NCI-H82 (cell line): ENCODE measurements at places on chromosomes 12 and 14.
A peak's percentile ranks its signal among the peaks of the same experiment; 100 is the strongest.

GRCh38 chr12:81500788-81501187, 258.4 kb downstream of the PPFIA2 start:
- DNase-seq, result peak; percentile 70

DNA sequence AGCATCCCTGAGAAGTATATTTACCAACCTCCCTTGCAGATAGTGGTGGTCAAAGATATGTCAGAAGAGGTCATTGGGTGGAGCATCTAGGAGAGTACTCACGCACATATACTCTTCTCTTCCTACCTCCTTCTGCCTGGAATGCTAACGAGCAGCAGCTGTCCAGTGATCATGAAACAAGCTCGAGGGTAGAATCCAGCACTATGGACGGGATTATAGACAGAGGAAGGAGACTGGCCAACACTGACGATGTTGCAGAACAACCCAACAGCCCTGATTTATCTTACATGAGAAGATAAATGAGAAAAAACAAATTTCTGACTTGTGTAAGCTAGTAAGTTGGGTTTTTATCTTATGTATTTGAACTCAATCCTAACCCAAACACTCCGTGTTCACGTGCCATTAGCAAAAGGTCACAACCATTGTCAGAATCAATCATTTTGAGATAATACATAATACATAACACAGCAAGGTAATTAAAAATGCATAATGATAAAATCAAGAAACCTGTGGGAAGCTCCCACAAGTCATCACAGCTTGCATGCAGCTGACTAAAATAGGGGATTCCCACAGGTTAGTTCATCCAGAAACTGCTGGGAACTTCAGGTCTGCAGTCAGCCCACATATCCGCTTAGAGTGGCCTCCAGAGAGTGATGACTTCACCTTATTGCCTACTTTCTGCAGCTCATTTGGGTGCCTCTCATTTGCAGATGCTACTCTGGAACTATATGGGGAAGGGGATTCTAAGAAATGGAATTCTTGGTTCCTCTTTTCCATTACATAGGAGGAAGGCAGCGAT, 36.3 kb upstream of the STK38L start:
- no peak for DNase-seq

- DNase-seq, result no peak
These were observed 23.9 kb downstream of the RCOR1 start for GRCh38 chr14:102616318-102616717.

DNA sequence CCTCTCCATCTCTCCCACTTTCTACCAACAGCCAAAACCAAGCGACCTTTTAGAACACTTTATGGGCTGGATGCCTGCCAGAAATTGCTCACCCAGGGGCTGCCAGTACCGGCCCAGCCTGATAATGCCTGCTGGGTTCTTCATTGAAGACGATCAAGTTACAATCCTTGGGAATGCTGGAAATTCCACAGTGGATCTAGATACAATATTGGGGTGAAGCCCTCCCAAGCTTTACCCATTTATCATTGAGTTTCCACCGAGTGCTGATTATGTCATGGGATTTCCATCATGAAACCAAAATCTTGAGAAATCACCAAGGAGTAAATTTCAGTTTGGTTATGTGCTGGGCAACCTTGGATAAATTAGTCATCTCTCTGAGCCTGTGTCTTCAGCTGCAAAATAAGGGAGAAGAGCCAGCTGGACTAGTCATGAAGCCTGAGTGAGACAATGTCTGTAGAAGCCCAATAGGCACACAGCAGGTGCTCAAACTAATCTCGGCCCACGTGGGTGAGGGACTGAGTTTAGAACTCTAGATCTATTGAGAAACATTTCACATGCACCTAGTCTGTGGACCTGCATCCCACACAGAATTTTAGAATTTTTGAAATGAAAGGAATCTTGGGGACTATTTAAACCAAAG, 75.5 kb upstream of the CLMN start:
- DNase-seq, result no peak

GRCh38 chr12:20653871-20654270, 41.3 kb upstream of the SLCO1C1 start:
- no peak for DNase-seq

GRCh38 chr14:91358654-91359220, 58.9 kb downstream of the CCDC88C start:
- DNase-seq, result peak; percentile 85

DNA sequence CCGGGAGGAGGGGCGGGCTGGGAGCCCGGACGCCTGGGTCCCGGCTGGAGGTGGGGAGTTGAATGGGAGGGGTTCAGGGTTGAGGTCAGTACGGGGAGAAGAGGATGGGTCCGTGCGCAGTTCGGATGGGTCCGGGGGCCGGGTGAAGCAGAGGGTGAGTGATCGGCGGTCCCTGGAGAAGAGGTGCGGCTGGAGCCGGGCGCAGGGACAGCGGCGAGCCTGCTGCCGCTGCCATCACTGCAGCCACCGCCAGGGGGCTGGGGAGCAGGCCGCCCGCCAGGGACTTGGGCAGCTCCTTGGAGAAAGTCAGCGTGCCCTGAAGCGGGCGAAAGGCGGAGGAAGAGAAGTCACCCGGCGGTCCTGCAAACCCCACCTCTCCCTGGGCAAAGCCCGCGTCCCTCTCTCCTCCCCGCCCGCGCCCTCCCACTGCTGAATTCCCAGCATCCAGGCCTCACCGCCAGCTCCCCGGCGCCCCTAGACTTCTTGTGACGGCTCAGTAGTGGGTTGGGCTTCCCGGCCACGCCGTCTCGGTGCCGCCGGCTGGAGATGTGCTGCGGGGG, 6.0 kb upstream of the GPR84 start:
- DNase-seq, result peak; percentile 81

DNA sequence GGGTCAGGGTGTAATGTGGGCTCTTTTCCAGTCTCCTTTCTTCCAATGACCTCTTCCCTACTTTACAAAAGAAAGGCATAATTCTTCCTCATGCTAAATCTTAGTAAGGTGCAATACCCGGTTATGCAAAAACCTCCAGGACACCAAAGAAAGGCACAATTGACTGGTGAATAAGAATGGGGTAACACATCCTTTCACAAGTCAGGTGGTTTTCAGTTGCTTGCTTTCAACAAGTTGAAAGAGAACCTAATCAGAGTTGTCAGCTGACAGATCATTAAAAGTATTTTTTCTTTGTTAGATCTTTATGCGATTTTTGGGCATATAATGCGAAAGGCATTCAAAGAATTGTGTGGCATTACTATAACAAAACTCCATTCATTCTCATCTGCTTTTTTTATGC, 1.3 kb upstream of the AEBP2 start:
- DNase-seq, result no peak
